ENCODE measurements at places on chromosomes 2 and 18.

DNA sequence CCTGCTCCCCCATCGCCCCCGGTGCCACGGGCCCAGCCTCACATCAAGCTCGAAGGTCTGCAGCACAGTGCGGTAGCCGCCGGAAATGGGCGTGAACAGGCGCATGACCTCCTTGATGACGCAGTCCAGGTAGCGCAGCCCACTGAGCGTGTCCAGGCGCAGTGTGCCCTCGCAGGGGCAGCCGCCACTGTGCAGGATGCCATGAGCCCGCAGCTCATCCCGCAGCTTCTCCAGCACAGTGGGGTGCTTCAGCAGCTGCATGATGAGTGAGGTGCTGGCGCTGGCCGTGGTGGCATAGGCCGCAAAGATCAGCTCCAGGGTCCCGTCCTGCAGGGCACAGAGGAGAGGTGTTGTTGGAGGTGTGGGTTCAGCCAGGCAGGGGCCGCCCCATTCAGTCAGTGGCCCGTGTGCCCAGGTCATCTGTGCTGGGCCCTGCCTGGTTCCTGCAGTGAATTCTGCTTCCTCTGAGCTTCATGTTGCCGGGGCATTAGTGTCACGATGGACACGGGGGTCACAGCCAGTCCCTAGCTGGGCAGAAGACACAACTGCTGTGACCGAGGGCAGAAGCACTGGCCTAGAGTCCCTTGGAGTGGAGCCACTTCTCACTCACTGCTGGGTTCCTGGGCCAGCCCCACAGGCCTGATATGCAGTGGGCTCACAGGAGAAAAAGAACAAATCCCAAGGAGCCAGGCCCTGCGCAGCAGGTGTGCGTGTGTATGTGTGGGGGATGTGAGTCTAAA is 14.5 kb downstream of the CYP26B1 start:
- peak; percentile 22 for DNase-seq

- DNase-seq = no peak
Observed at GRCh38 chr2:168993538-168993937, 37.6 kb downstream of the ABCB11 start.

DNA sequence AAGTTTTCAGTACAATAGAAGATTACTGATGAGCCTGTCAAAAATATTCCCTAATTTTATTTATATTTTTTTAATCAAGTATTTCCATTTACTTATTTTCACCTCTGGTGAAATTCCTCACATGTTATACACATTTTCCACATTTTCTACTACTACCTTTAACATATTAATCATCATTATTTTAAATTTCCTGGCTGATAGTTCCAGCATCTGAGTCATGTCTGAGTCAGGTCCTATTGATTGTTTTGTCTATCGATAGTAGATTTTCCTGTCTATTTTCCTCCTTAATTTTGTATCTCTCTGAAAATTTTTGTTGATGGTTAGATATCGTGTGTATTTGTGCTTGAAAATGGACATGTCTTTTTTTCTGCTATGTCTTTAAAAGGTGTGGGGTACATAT is 211.8 kb upstream of the DSEL start:
- no peak for DNase-seq

- DNase-seq = no peak
Observed at GRCh38 chr2:153543635-153544071, 65.1 kb upstream of the RPRM start.

GRCh38 chr2:74436111-74436805 is 5.5 kb downstream of the RTKN start:
- no peak for DNase-seq

DNA sequence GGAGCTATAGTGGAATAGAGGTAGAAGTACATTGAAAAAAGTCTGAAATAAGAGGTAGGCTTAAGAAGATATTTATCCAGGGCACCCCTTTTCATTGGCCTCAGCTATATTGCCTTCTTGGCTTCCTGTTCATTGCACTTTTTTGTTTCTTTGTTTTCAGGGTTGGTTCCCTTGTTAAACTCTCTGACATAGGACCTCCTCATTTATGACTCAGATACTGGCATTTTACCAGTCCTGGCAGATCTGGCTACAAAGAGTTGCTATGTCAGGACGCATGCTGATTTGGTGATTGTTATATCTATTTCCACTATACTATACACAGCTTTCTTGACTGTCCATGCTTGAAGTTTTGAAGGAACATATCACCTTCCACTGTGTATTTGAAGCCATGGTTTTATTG is 60.0 kb downstream of the GCA start:
- DNase-seq = no peak

DNA sequence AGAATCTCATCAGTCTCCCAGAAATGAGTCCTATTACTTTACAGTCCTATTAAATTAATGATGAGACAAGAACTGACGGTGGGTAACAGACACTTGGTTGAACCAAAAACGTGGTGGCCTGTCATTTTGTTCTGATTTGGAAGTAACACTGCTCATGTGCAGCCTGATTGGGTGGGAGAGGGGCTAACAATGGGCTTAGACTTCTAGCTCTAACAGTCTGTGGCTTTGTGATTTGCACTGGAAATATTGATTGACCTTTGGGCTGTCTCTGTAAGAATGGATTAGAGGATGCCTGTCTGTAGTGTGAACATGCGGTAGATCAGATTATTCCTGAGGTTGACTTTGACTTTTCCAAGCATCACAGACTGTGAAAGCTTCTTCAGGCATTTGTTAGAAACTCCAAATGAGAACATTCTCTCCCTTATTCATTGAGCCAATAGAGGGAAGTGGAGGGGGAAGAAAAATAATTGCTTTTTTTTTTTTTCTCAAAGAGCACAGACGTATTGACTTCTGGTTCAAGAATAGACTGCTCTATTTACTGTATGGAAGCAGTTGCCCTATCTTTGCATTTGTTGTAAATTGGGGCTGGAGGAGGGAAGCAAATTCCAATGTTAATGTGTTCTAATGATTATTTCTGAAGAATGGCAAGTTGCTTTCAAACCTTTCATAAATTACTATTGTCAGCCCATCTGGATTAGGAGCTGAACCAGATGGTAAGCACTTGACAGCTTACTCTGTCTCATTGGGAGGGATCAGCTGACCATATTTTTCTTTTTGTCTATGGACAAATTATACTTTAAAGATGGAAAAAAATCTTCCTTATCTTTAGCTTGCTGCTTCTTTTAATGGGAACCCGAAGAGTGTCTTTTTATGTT is 85.8 kb upstream of the TTN start:
- no peak for DNase-seq

GRCh38 chr2:168456521-168457189 is 583 bp downstream of the CERS6 start:
- DNase-seq = peak; percentile 71

DNA sequence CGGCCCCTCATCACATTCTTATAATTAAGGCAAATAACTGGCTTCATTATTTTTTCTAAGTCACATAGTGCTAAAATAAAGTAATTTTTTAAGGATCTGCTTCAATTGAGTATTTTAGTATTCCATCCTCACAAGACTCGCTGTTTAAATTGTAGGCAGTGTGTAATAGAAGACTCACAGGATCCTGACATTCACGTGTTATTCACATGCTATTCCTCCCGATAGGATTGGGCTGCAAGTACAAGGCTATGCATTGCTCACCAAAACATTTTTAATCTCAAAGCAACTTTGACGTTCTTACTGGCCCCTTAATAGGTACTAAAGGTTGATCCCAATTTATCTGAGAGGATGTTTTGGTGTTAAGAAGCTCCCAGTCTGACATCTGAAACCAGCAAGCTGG is 127.6 kb upstream of the L3MBTL4 start:
- no peak for DNase-seq

GRCh38 chr2:19695706-19696105 is 206.1 kb downstream of the TTC32 start:
- DNase-seq = no peak

- no peak for DNase-seq
Observed at GRCh38 chr2:23246992-23247683, 137.8 kb upstream of the KLHL29 start.

DNA sequence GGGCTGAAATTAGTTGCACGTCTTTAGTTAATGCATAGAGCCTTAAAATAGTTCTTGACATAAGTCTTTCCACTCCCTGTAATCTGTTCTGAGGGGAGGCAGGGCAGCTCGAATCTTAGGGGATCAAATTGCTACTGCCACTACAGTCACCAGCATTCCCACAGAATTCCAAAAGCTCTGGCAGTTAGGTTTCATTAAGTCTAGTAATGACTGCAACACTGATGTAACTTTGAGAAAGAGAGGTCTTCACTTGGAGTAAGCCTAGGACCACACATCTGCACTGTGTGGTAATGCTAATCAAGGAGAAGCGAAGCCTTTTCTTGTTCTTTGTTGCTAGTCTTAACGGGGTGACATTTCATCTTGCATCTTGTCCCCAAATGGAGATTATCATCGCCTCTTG is 19.3 kb upstream of the NCK2 start:
- DNase-seq = no peak

DNA sequence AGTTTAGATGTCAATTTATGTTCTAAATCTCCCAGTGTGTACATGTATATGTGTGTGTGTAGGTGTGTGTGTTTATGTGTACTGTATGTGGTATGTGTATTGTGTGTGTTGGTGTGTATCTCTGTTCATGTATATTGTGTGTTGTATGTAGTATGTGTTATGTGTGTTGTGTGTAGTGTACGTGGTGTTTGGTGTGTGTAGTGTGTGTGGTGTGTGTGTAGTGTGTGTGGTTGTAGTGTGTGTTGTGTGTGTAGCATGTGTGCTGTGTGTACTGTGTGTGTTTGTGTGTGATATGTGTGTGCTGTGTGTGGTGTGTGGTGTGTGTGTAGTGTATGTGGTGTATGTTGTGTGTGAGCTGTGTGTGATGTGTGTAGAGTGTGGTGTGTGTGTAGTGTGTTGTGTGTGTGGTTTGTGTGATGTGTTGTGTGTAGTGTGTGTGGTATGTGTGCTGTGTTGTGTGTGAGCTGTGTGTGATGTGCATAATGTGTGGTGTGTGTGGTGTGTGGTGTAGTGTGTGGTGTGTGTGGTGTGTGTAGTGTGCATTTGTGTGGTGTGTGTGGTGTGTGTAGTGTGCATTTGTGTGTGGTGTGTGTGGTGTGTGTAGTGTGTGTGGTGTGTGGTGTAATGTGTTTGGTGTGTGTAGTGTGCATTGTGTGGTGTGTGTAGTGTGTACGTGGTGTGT is 5.2 kb upstream of the RTP5 start:
- no peak for DNase-seq

DNA sequence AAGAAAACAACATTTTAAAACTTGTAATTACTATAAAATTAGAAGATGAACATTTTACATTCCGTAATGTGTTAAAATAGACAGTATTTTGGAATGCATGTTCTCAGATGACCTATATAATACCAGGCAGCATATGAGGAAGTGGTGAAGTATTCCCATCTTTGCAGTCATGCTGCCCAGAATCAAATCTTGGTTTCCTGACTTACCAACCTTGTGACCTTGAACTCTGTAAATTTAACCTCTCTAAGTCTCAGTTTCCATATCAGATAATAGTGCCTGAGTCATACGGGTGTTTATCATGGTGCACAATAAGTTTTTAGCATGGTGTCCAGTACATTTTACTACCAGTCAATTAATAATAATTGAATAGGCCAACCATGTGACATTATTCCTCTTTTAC is 7.3 kb upstream of the GALM start:
- DNase-seq = no peak

DNA sequence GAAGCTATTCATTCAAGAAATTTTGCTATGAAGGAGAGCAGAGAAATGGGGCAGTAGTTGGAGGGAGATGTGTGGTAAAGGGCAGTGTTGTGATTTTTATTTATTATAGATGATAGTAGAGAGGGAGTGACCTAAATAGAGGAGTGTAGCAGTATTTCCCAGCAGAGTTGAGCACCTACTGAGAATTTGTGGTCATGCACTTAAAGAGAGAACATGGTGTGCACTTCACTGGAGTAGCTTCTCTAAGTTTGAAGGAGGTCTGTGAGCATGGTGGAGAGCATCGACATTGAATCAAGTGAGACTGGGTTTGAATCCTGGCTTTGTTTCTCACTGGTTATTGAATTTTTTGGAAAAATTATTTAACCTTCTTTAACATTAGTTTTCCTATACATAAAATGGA is 129.2 kb downstream of the AQP4 start:
- no peak for DNase-seq

DNA sequence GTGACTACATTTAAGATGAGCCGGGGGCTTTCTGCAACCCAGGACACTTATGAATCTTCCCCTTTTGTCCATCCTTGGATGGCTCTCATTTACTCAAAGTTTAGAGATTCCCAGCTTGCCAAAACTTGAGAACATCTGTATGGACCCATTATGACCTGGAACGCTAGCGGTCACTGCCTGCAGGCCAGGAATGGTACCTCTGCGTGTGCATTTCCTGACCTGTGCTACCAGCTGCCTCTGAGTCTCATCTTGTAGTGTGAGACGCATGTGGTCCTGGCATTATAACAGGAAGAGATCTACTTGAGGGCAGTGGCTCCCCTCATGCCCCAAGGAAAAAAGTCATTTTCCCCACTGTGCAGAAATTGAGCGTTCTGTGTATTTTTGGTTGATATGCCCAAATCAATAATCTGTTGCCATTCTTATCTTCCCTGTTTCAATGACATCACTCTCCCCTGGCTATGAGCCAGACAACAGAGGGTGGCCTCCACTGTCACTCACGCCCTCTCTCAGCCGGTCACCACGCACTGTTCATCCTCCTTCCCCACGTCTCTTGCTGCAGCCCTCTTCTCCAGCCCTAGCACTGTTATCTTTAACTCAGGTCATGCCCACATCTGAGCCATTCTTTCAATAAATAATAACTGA is 28.5 kb upstream of the NPAS2 start:
- no peak for DNase-seq

GRCh38 chr2:132670496-132671150 is 618 bp upstream of the LYPD1 start:
- DNase-seq = peak; percentile 71

DNA sequence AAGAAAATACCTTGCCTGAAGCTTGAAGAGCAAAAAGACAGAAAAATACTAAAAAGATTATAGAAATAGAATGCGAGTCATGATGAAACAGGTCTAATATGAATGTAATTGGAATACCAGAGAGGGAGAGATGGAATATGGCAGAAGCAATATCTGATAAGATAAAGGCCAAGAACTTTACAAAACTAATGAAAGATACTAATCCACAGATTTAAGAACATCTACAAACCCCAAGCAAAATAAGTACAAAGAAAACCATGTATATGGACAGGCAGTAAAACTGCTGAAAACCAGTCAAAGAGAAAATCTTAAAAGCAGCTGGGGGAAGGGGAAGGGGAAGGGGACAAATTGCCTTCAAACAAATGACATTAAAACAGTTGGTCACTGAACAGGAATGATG is 67.0 kb downstream of the PIGN start:
- DNase-seq = no peak

GRCh38 chr2:103174711-103175110 is 412.9 kb downstream of the TMEM182 start:
- DNase-seq = no peak

- DNase-seq = no peak
Observed at GRCh38 chr2:71965530-71965929, 182.1 kb downstream of the CYP26B1 start.
